ENCODE measurements at places on chromosomes 7 and 10.

- DNase-seq, result no peak
These were observed 169.5 kb upstream of the ZMIZ1 start for GRCh38 chr10:78899098-78899754.

- no peak for DNase-seq
These were observed 271.7 kb upstream of the C7orf33 start for GRCh38 chr7:148318838-148319237.

DNA sequence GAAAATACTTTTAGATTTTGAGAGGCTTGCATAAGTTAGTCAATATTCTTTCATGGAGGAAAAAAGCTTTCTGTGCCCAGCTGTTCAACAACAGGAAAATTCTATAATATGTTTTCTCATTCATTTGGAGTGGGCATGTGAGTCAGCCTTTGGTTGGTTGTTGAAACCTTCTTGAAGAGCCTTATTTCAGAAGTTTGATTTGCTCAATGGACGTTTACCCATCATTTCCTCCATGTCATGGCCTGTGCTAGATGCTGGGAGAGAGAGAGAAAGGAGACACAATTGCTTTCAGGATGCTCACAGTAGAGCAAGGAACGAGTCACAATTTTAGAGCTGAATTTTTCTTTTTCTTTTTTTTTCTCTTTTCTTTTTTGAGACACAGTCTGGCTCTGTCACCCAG lies 181.7 kb downstream of the PRKCQ start:
- DNase-seq, result no peak

DNA sequence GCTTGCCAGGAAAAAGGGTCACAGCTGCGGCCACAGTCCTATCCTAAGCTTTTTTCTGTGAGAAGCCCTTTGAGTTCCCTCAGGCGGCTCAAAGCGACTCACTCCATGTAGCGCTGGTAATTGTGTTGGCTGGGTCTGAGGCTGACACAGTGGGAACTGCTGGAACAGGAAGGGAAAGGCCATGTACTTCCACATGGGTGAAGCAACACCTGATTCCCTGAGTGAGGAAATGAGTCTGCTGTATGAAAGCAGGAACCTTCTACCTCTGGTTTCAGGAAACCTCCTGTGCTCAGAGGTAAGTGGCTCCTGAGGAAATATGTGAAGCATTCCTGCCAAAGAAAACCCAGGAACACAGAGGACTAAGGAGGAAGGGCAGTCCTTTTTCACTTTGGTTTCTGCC lies 734.6 kb upstream of the SORCS1 start:
- DNase-seq, result no peak

DNA sequence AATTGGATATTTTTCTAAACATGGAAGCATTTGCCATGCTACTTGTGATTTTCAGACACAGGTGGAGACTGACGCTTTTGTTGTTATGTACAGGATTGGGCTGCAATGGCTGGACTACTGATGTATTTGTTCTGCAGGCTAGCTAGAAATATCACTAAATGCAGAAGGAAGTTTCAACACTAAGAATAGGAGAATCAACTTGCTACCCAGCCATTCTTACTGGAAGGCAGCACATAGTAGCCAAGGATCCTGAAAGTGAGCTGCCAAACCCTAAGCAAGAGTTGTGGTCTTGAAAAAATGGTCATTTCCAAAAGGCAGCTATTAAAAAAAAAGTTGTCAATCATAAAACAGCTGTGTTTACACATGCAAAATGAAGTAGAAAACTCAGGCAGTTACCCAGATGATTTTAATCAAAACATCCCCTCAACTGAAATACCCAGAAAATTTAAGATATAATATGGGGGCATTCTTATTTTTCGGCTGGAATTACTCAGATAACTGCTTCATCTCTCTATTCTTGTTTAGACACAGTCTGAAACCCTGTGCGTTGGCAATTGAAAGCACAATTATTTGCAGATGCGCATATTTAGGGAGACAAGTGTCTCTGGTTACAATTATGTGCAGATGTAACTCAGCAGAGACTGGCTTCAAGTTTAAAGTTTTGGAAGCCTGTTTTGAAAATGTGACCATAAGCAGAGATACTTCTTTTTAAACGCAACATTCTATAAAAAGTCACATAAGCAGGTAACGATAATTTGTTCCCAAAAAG lies 31.2 kb downstream of the GFRA1 start:
- no peak for DNase-seq
